ENCODE measurements at places on chromosomes 5 and 9.

DNA sequence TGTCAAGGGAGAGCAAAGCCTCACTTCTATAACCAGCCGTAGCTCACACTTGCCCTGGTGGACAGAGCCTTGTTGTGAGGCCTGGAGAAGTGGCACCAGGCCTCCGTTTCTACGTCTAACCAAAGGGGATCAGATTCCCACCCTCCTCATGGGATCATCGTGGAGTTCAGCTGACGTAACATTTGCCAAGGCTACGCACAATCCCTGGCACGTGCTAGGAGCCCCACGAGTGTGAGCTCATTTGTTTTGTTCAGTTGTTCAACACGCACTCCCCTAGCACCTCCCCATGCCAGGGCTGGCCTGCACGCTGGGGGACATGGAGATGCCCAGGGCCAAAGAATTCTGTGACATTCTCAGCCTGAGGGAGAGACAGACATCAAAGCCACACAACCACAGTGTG, 23.1 kb downstream of the ADGRD2 start:
- no peak for DNase-seq

- no peak for DNase-seq
Measured at GRCh38 chr9:32986971-32987370, 14.5 kb downstream of the APTX start.

GRCh38 chr9:110114086-110114858, 93.7 kb downstream of the C9orf152 start:
- no peak for DNase-seq

DNA sequence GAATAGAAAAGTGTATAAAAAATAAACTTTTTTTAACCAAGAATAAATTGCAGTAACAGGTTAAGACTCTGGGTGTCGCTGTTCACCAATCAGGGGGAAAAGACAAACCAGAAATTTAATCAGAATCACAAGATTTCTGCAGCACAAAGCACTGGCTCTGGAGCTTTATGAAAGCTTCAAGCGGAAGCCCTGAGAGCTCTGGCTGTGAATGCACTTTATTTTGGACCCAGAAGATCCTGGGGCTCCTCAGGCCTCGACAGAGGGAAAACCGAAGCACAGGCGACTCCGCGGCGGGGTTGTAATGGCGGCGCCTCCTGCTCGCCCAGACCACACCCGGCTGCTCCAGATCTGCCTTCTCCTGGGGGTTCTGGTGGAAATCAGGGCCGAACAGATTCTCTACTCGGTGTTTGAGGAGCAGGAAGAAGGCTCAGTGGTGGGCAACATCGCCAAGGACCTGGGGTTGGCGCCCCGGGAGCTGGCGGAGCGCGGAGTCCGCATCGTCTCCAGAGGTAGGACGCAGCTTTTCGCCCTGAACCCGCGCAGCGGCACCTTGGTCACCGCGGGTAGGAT, at the start of gene PCDHGA4:
Gene PCDHGA4 (plus strand): TSS at position 122 of the 570 bp plus-strand sequence. CDS start 87 bp downstream, at position 209.
- no peak for DNase-seq

GRCh38 chr5:113224605-113225065, 210.2 kb downstream of the TSSK1B start:
- DNase-seq: no peak

GRCh38 chr9:114919611-114920010, 10.8 kb downstream of the TNFSF8 start:
- DNase-seq: no peak

DNA sequence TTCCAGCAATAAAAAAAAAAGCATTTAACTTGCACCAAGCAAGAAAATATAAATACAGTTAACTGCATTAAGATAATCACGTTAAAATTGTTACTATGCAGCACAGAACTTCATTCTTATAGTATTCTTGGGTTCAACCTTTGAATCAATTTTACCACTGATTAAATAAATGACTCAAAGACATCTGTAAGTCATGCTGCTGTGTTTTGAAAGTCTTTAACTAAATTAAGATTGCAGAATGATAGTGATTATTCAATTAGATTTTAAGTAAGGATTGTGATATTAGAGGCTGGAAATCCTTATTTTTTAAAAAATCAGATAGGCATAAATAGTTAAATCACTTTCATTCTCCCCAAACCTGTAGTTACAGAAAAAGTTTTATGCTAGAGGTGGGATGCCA, 116.4 kb downstream of the SCAMP1 start:
- DNase-seq: no peak

- no peak for DNase-seq
Measured at GRCh38 chr9:87497604-87498045, at the start of gene DAPK1. DAPK1 (plus strand) TSS chr9:87497867; CDS start chr9:87499078, 1,211 bp downstream.

DNA sequence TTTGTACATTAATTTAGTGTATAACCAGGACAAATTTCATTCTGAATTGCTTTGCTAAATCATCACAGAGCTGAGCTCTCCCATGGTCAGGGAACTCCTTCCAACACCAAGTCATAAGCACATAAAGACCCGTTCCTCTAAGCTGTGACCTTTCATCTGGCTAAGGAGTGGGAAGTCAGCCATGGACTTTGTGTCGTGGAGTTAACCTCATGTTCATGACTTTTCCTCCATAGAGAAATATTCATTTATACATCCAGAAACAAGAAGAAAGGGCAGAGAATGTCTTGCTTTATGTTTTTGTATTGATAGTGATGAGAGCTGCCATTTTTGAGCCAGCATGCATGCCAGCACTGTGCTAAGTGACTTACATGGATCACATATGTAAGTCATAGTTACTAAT, 97.5 kb downstream of the INIP start:
- DNase-seq: no peak

GRCh38 chr5:109062664-109063063, 315.0 kb downstream of the FER start:
- no peak for DNase-seq

- no peak for DNase-seq
Measured at GRCh38 chr5:138569782-138570181, 5.4 kb downstream of the HSPA9 start.

DNA sequence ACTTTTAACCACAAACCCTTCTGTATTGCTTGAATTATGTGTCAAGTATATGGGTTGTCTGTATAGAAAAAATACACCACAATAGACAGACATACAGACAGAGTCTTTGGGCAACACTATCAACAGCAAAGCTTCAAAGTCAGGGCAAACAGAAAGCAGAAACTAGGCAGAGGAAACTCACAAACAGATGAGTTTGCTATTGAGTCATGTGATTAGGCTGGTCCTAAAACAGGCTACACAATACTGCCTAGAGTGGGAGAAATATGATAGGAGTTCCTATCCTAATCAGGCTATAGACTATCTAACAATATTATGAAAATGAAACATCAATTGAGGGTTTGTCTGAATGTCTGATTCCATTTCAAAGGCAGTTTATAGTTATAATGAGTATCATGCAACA, 156.4 kb downstream of the EDIL3 start:
- no peak for DNase-seq

All from activated CD8-positive, alpha-beta memory T cell treated with anti-CD3 and anti-CD28 coated beads for 4 hours (primary cell).